Amygdala (tissue), 56 donors: ENCODE measurements at places on chromosomes 7 and 10.
A peak's percentile ranks its signal among the peaks of the same experiment; 100 is the strongest.

GRCh38 chr10:35909121-35909720 is 267.1 kb upstream of the FZD8 start:
- no peak for DNase-seq

- DNase-seq = no peak
These were observed 2.7 kb downstream of the SKIDA1 start for GRCh38 chr10:21522631-21523406.

DNA sequence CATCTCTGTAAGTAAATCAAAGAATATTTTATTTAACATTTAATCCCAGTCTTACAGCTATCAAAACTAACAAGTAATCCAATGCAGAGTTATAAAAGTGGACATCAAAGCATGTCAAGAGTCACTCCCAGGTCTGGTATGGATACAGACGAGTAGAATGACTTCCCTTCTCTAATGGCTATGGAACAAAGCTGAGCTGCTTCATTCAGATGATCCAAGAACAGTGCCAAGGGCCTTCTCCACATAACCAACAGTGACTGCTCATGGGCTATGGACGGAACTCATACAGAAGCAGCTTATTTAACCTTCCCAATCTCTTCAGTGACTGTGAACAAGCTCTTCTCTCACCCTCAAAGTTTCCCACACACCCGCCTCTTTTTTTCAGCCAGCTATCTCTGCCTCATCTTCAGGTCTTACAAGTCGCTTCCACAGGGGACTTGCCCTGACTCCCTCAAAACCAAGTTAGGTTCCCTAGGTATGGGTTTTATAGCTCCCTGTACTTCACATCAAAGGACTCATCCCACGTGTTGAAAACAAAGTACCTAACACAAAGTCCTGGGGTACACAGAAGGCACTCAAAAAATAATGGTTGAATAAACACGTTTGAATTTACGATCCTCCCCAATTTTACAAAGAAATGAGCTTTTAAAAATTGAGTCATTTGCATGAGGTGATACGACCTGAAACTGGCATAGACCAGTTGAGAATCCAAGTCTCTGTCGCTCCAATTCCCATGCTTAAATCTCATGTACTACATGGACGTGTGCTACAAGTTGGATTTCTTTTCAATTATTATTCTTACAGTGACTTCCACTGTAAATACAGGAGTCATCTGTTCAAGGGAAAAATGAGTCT is 3.1 kb downstream of the USP6NL start:
- no peak for DNase-seq

DNA sequence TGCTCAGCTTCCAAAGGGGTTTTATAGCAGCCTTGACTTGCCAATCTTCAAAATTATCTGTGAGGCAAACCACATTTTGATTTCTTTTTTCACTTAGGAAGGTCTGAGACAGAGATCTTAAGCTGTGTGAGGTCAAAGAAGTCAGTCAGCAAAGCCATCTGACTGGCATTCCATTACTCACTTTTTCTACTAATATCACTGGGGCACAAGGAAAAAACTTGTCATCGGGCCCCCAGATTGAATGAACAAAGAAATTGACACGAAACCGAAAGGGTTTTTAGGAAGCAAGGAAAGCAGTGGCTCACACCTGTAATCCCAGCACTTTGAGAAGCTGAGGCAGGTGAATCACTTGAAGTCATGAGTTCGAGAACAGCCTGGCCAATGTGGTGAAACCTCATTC is 78.5 kb upstream of the FRMD4A start:
- DNase-seq = no peak

GRCh38 chr7:102321351-102322201 is 34.7 kb downstream of the SPDYE6 start:
- DNase-seq = no peak

GRCh38 chr10:9561821-9562505 is 1455.7 kb upstream of the CELF2 start:
- no peak for DNase-seq

- no peak for DNase-seq
These were observed 15.9 kb downstream of the CROT start for GRCh38 chr7:87361320-87361719.

DNA sequence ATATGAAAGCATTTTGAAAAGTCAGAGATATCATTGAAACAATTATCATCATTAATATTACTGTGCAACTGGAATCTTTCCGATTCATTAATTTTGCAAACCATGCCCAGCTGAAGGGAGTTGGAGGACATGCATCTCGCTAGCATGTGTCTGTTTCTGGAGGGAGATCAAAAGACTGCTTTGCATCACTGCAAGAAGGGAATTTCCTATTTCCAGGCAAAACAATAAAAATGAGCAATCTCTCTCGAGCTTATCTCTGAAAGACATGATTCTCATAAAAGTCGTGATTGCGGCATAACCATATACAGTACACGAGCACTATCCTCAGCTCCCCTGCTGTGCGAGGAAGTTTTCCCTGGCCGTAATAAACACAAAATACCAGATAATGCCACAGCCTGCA is 607.6 kb upstream of the DPP6 start:
- DNase-seq = no peak

- no peak for DNase-seq
These were observed 123.8 kb downstream of the ARID5B start for GRCh38 chr10:62025134-62025794.

DNA sequence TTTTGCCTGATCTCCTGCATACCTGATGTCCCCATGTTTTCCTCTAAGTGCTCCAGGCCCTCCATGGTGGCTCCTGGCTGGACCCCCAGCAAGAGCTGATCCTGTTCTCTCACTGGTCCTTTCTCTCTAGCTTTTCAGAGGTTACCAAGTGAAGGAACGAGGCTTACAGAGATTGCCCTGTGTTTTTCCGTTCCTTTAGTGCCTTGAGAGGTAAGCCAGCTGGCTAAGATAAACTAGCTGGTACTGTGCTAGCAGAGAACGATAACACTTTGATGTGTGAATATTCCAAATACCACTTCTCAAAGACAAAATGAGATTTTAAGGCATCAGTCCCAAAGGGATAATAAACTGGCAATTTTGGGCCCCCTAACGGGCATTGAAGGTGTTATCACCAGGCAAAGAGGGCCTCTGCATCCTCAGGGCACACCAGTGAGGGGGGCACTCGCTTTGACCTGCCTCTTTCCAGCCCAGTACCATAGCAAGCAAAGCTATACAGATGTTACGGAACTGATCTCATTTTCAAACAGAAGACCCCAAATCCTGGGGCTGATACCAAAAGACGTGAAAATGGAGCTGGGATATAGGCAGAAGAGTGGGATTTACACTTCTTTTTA is 8.4 kb upstream of the CCNY start:
- DNase-seq = no peak

- DNase-seq = no peak
These were observed 140.9 kb downstream of the AUTS2 start for GRCh38 chr7:69739190-69739589.

- no peak for DNase-seq
These were observed 266.6 kb downstream of the HDAC9 start for GRCh38 chr7:18762189-18762588.

- no peak for DNase-seq
These were observed 22.6 kb upstream of the PRKCQ start for GRCh38 chr10:6602700-6603084.

DNA sequence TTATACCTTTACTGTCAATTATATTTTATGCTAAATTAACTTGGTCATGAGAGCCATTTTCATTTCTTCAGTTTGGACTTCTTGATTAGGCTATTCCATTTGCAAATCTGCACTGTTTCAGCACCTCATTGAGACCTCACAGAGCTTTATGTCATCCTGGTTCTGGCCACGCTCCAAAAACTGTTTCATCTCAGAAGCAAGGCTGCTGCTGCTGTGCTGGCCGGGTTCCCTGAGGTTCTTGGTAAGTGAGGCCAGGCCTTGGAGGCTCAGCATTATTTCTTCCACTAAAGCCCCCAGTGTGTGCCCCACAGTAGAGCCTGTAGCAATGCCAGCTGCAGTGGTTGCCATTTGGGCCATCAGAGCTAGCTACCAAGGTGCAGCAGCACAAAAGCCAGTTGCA is 7.8 kb upstream of the ZNF485 start:
- no peak for DNase-seq

- no peak for DNase-seq
These were observed 36.6 kb downstream of the RASGEF1A start for GRCh38 chr10:43230101-43230908.

DNA sequence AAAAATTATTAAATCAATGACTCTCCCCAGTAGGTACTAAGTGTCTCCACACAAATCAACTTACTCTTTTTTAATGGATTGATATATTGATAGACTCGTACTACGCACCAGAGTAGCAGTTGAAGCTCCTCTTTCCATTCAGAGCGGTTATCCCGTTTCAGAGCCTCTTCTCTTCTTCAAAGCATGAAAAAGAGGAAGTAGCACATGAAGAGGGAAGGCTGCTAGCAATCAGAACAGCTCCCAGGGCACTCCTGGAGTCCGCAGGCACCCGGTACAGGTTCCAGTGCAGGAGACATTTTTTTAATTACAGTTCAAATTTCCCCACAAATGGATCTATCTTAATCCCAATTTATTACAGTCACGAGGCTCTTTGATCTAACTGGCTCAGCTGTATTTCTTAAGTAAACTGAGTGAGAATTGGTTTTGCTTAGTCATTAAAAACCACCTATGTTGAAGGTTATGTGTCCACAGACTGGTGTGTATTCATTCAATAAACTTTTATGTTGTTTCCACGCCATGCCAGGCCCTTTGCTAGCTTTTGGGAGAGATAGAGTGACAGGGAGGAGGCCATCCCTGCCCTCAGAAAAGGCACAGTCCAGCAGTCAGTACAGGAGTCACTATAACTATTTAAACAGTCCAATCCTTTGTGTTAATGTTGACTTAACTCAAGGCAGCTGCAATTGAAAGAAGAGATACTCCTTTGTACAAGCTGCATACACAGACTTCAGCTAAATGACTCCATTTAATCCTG is 32.1 kb upstream of the CALN1 start:
- DNase-seq = no peak

DNA sequence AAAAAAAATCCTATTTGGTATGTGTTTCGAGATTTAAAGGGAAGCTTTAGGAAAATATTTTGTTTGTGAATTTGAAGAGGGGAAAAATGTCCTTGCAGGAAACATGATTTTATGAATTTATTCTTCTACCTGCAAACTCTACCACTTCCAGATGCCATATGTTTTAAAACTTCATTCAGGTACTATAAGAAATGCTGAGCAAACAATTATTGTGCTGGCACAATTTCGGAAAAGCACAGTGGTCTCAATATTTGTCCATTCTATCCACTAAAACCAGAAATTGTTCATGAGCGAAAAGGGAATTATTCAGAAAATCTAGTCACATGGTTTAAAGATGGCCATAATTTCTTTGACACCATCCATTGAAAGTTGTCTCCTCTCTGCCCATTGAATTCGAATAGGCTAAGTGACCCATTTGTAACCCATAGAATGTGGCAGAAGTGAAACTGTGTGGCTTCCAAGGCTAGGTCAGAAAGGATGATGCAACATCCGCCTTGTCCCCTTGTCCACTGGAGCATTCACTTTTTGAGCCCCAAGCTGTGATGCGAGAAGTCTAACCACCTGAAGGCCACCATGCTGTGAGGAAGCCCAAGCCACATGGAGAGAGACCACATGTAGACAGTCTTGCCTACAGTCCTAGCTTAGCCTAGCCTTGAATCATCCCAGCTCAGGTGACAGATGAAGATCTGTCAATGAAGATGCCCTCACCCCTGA is 189.8 kb upstream of the PRKCQ start:
- DNase-seq = no peak

GRCh38 chr10:50325449-50326171 is 74.3 kb upstream of the ASAH2 start:
- DNase-seq = no peak

DNA sequence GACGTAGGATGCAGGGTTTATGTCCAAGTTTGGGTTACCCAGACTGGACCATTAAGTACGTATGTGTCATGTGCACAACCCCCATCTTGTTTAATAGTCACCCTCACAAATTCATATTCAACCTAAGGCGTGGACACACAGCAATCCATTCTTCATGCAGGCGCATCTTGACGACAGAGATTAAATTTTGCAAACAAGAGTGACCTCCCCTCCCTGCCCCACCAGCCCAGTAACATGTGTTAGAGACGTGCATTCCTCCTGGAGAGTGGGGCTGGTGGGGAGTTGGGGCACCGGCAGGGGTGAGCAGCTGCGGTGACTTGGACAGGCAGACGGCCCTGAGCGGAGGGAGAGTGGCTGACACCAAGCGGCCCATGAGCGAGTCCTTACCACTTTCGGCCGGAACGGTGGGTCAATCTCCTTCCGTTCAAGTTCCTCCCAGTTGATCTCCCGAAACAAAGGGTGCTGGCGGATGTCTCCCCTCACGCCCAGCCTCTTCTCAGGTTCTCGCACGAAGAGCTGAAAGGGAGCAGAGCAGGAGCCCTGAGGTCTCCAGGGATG is 149.6 kb downstream of the PRKCQ start:
- DNase-seq = no peak

GRCh38 chr10:42988517-42989395 is 88.1 kb upstream of the RET start:
- DNase-seq = no peak

DNA sequence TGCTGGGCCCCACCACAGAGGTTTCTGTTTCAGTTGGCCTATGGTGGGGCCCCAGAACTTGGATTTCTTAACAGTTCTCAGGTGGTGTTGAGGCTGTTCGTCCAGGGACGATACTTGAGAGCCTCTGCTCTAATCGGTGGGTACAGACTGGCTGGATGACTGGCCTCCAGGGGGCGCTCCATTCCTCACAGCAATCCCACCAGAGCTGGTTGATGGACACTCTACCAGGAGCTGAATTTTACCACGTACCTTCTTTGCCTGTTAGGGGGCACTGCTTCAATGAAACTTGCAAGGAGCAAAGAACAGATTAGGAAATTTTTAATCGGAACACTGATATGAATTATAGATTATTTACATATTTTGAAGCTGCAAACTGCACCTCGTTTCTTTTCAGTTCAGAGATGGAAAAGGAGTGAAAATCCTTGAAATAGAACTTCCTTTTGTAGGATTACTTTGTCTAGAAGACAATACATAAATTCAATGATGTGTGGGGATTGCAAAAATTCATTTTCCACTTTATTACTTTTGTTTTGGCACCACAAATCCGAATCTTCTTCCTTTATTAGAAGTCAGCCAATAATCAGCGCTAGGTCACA is 44.8 kb downstream of the KBTBD2 start:
- DNase-seq = peak; percentile 66

DNA sequence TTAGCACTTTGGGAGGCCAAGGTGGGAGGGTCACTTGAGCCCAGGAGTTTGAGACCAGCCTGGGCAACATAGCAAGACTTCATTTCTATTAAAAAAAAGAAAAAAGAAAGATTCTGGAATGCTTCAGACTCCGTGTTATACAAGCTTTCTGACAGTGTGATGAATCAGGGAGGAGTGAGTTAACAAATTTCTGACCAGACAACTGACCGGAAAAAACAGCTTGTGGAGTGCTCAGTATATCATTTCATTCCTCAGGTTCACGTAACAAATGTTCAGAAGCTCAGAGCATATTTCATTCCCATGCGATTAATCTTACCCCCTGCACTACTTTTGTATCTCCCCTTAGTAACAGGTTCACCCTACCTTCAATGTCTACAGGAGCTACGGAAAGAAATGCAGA is 28.6 kb upstream of the TNPO3 start:
- DNase-seq = no peak

- no peak for DNase-seq
These were observed 43.0 kb downstream of the PKD1L1 start for GRCh38 chr7:47905076-47905920.
